Neural progenitor cell (in vitro differentiated cells): ENCODE measurements at places on chromosomes 13 and 19. TPM values are rescaled to one million over a fixed set of nuclear protein-coding genes. Genes with fewer than 3 reads are reported as not detected.

- DNase-seq = peak; percentile 97
Observed at GRCh38 chr19:35643255-35644205, 2.0 kb downstream of the ETV2 start.

DNA sequence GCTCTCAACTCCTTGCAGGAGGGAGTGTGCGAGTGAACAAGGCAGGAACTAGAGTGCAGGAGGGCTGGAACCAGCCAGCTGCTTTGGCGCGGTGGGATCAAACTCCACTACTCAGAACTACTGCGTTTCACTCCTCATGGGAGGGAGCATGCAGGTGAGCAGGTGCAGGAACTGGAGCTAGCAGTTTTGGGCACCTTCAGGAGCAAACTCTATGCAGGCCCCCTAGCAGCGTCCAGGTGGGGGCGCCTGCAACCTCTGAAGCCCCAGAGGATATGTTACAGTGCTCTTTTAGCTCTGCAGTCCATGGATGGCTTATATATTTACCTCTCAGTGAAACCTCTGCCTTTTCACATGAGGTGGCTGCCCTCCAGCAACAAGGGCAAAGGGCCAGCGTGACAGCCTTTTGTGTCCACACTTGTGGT, 1303.4 kb downstream of the PCDH9 start:
- peak; percentile 60 for DNase-seq

DNA sequence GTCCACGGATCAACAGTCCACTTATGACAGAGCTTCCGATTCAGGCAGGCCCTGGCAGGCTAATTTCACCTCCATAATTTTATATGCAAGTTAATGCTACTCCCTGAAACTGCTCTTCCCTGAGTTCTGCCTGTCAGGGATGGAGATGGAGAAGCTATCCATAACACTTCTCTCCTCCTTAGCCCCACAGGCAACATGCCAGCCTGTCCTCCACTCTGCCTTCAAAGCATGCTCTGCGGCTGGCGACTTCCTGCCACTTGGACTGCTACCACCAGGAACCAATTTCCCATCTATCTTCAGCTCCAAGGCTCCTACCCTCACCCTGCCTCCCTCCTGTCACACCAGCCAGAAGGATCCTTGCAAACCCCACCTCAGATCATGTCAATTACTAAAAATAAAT, 35.4 kb downstream of the GSX1 start:
- no peak for DNase-seq

Gene CEACAM16
- not detected in 2 replicates for total RNA-seq

DNA sequence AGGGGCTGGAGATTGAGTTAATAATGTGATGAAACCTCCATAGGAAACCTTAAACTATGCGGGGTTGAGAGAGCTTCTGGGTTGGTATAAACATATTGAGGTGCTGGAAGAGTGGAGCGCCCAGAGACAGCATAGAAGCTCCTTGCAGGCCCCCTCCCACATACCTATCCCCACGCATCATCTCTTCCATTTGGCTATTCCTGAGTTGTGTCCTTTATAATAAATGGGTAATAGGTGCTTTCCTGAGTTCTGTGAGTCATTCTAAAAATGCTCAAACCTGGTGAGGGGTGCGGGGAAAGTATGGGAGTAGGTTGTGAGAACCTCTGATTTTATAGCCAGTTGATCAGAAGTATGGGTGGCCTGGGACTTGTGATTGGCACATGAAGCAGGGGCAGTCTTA, 14.6 kb downstream of the CCDC122 start:
- no peak for DNase-seq

Gene KLF1
- total RNA-seq = 0.43 and 0.64 TPM in 2 replicates

- DNase-seq = no peak
Observed at GRCh38 chr13:109381546-109382180, 404.7 kb downstream of the IRS2 start.

DNA sequence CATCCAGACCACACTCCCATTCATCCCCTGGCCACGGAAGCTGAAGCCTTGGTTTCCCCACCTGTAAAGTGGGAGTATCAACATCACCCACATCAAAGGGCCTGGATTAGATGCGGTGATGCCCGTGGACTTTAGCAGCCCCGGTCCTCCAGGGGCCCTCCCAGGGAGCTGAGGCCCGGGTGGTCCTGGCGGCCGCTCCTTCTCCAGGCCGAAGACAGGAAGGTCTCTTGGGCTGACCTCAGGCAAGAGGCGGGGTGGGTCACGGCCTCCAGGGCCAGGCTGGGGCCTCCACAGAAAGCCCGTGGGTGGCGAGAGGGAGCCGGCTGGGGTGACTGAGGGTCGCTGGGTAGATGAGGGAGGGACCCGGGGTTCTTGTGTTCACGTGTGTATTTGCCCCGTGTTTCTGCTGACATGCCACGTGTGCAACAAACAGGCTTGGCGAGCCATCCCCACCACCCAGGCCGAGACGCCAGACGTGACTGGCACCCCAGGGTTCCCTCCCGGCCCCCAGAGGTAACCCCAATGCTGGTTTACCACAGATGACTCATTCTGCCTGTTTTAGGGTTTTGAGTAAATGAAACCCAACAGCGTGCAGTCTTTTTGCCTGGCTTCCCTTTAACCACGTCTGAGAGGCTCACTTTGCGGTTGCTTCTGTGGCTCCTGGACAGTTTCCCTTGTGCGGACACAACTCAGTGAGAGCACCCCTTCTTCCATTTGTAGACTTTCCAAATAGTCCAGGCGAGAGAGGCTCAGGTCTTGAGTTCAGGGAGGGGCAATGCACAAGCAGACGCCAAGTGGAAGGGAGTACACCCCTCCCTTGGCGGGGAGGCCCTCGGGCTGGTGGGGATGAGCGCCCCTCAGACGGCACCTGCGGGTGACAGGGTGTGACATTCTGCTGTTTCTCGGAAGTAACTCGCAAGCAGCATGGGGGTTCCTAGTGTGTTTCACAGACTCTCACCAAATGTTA, 42.9 kb downstream of the C13orf46 start:
- no peak for DNase-seq

DNA sequence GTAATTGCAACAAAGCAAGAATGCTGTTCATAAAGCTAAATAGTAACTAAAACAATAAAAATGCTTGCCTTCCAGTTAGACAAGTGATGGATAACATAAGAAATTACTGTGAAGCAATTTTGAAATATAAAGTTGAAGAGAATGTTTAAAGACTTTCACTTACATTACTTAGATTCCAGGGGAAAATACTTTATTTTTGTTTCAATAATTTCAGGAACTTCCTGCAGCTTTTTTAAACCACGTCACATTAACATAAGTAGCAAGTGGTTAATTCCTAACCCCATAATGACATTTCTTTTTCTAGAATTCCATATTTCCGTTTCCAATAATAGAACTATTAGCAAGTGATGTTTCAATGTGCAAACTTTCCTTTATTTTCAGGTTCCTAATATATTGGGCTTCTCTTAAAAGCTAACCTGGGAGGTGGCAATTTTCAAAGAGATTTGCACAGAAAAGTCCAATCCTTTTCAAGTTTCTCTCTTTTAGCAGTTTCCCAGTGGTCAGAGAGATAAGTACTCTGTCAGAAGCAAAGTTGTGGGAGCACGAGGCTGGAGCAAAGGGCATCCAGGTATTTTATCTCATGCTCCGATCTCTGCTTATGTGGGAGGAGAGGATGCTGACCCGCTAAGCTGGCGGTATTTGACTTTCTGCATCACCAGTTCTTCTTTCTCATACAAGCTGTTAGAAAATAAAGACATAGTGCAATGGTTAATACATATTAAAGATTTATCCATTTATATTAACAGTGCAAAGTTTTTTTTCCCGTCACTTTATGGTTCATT, 1025.3 kb downstream of the EFNB2 start:
- no peak for DNase-seq

Gene NDUFA3
- total RNA-seq = 40.3 and 75.9 TPM in 2 replicates

- DNase-seq = no peak
Observed at GRCh38 chr19:51521781-51522180, 9.7 kb downstream of the SIGLEC6 start.

Gene SLC1A6
- 15.0 and 21.5 TPM in 2 replicates for total RNA-seq

- no peak for DNase-seq
Observed at GRCh38 chr19:18849838-18850400, 18.2 kb downstream of the UPF1 start.

- DNase-seq = no peak
Observed at GRCh38 chr13:41006306-41006705, 12.8 kb downstream of the ELF1 start.

- DNase-seq = no peak
Observed at GRCh38 chr13:98274921-98275487, 97.9 kb upstream of the RNF113B start.

Gene ZNF224
- total RNA-seq = 27.2 and 28.7 TPM in 2 replicates
